ENCODE measurements at places on chromosomes 6 and 20.

DNA sequence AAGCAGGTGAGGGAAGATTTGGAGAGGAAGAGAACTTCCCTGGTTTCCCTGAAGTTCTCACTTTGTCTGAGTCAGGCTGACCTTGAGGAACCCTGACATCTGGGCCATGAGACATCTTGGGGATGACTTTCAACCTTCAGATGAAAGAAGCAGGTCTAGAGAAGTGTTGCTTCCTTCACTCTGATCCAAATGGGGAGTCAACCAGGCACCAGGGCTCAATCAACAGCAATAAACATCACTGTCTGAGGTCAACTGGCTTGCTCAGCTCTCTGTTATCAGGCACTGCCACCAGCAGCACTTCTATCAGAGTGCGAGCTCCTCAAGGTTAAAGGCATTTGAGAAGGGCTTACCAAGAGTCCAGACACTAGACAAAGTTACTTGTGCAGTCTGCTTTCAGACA lies 6.3 kb downstream of the ACOT8 start:
- no peak for DNase-seq

DNA sequence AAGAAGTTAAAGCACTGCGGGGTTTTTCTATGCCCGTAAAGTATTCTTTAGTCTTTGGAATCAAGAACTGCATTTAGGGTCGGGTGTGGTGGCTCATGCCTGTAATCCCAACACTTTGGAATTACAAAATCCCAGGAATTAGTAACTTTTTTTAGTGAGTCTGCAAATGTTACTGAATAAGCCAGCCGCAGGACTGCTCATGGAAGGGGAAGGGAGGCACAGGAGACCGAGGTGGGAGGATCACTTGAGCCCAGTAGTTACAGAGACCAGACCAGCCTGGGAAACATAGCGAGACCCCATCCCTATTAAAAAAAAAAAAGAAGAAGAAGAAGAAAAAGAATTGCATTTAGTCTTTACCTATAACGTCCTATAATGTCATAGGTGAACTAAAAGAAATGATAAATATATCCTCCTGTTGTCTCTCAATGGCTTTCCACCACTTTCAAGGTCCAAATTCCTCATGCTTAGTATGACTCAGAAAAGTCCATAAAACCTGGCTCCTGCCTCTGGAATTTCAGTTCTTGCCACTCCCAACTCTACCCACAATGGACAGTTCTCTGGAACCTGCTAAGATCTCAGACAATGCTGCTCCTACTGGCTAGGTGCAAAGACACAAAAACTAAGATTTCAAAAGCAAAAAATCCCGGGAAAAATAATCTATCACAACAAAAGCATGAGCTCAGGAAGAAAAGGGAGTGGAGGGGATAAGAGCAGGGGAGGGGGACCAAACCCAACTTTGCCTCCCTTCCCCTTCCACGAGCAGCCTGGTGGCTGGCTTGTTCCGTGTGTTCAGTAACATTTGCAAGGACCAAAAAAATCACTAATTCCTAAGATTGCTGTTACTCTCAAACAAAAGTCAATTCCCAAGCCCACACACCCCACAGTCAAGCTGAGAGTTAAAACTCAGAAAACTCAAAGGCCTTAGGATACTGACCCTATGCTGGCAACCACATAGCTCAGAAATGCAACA lies 39.0 kb downstream of the B4GALT5 start:
- no peak for DNase-seq

DNA sequence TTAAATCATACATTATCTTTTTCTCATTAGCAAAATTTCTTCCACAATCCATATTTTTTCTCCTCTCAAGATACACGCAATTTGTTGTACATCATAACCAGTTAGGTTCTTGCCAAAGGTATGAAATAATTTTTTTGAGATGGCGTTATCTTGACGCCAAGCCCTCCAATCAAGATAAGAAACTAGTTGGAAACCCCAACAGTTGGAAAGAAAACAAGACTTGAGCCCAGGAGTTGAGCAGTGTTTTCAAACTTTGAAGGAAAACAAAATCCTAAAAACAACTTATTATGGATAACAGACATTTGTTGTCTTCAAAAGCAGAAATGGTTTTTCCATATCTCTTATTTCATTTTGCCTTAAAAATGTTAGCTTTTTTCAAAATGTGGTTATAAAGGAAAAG lies 184.8 kb downstream of the SLC24A3 start:
- DNase-seq = no peak

DNA sequence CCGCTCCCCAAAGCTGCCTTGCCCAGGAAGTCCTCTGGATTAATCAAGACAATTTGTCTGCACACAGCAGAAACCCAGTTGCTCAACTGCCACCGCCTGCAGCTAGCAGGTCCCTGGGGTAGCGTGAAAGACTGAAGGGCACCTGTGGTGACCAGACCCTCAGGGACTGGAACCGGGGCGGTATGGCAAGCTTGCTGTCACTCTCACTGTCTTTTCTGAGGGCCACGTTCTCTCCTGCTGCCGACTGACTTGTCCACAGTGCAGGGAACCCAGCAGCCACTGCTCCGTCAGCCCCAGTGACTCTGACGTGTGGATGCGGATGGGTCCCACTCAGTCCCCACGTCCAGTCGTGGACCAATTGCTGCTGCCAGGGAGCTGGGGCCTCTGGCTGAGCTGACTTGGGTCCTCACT lies 72.8 kb upstream of the PMEPA1 start:
- no peak for DNase-seq

DNA sequence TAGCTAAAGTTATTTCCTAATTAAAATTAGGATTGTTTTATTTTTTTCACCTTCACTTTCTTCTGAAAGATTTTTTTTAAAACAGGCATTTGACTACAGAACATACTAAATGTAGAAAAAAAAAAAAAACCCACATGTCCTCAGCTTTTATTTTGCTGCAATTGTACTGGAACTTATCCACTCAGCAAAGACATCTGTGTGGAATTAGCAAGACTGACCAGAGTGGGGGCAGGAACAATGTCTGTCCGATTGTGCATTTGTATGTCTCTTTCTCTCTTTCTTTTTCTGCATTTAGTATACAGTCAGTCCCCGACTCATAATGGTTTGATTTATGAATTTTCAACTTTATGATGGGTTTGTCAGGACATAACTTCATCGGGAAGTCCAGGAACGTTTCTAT lies 77.3 kb downstream of the CHD6 start:
- no peak for DNase-seq

- DNase-seq = no peak
Observed at GRCh38 chr6:13177664-13178063, 150.7 kb downstream of the TBC1D7 start.

GRCh38 chr6:119483908-119484307 lies 134.3 kb upstream of the MAN1A1 start:
- DNase-seq = no peak

GRCh38 chr6:136921381-136921935 lies 643 bp upstream of the SLC35D3 start:
- no peak for DNase-seq
